ENCODE measurements at places on chromosomes 11 and 22. TPM values are rescaled to one million over a fixed set of nuclear protein-coding genes. Genes with fewer than 3 reads are reported as not detected.
A peak's percentile ranks its signal among the peaks of the same experiment; 100 is the strongest.

DNA sequence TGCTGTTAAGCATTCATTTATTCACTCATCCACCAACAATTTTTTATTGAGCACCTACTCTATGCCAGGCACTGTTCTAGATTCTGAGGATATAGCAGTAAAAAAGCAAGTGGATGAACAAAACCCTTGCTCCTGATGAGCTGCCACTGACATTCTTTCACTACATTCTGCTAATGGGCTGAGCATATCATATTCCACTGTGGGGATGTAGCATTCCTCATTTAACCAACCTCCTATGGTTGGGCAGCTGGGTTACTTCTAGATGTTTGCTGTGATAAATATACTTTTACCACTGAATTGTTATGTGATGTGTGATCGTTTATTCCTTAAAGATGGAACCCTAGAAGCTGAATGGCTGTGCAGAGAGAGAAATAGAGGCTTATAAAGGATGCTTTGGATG is 176.9 kb downstream of the MN1 start:
- no peaks in the 10 kb centered on the region for H3K27me3 ChIP-seq
- H3K36me3 ChIP-seq: no peaks in the 10 kb centered on the region
- no peak for DNase-seq
- H3K27ac ChIP-seq: no peak overlapping the region

GRCh38 chr22:23394525-23395326 is 185.4 kb downstream of the IGLL1 start:
- DNase-seq: no peak
- H3K36me3 ChIP-seq: no peaks in the 10 kb centered on the region
- H3K27ac ChIP-seq: no peak overlapping the region

DNA sequence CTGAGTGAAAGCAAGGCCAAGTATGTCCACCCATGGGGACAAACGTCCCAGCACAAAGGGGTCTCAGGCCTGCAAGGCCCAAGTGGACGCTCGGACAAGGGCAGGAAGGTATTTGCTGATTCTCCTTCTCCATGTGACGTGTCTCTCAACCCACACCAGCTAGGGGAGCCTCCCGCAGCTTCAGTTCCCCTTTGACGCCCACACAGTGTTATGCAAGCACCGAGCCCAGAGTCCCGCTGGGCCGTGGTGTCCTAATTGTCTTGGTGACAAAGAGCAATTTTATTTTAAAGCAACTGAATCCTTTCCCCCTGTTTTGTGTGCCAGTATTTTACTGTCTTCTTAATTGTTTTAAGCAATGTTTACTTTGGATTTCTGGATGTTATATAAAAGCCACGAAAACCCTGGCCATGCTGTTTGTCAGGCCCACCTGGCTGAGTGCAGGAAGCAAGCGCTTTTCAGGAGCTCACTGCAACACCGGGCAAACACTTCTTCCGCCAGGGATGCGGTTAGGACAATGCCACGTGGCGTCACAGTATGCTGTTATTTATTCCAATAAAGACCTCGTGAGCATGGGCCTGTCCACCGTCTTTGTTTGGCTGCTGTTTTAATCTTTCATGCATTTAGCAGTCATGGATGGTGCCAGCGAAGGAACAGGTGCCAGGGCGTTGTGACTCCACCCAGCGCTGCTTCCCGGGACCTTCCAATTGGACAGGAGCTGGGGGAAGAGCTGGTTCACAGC is 8.2 kb upstream of the PARVG start:
- H3K27me3 ChIP-seq: no peaks in the 10 kb centered on the region
- H3K4me3 ChIP-seq: no peak overlapping the region
- no peaks in the 10 kb centered on the region for H3K36me3 ChIP-seq
- DNase-seq: no peak

DNA sequence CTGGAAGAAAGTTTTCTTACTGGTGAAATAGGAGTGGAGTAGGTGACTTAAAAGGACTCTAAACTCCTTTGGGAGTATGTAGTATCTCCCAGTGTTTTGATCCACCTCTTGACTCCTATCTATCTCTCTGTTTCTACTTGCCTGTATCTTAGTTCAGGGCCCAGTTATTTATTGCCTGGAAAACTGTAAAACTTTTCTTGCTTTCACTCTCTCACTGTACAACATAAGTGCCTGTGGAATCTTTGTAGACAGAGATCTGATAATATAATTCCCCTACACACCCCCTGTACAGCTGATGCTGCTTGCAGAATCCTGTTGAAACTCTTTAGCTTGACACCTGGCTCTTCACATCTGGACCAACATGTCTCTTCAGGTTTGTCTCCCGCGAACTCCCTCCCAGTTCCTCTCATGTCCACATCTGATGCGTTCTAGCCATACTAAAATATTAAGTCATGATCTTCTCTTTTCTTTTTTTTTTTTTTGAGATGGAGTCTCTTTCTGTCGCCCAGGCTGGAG is 26.5 kb upstream of the SESN3 start:
- no peak overlapping the region for H3K27ac ChIP-seq
- H3K4me3 ChIP-seq: no peak overlapping the region
- DNase-seq: no peak
- H3K27me3 ChIP-seq: no peaks in the 10 kb centered on the region
- no peaks in the 10 kb centered on the region for H3K36me3 ChIP-seq
- peaks cover 31% of the 10 kb centered on the region for H3K4me1 ChIP-seq

DNA sequence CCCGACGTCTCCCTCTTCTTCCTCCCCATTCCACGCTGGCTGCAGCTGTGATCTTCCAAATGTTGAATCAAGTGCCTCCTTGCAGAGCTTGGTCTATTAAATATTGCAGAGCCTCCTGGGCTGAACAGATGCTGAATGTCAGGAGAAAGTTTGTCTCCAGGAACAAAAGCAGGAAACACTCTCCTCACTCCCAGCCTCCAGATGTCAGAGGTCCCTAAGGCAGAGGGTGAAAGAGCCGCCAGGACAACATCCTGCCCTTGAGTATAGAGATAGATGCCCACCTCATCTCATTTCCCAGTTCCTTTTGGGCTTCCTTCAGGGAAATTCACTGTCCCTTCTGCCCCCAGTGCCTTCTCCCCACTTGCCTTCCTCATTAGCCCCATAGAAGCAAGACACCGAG is 40.8 kb upstream of the IGSF9B start:
- peaks cover 6% of the 10 kb centered on the region for H3K27me3 ChIP-seq
- no peak overlapping the region for H3K27ac ChIP-seq
- peaks cover 2% of the 10 kb centered on the region for H3K4me1 ChIP-seq
- DNase-seq: no peak
- H3K4me3 ChIP-seq: no peak overlapping the region
- no peaks in the 10 kb centered on the region for H3K36me3 ChIP-seq

- no peak for DNase-seq
- H3K27me3 ChIP-seq: no peaks in the 10 kb centered on the region
- H3K4me1 ChIP-seq: peaks cover 30% of the 10 kb centered on the region
- H3K4me3 ChIP-seq: peak overlapping the region; percentile 94
- H3K27ac ChIP-seq: peak overlapping the region; percentile 98
These were observed 599 bp downstream of the TIMM10B start for GRCh38 chr11:6481924-6482275.

GRCh38 chr11:66281001-66281400 is 3.0 kb downstream of the CNIH2 start:
- DNase-seq: no peak
- H3K36me3 ChIP-seq: peaks cover 8% of the 10 kb centered on the region
- no peak overlapping the region for H3K27ac ChIP-seq
- H3K4me1 ChIP-seq: peaks cover 23% of the 10 kb centered on the region
- no peak overlapping the region for H3K4me3 ChIP-seq

The PPFIBP2 gene
- total RNA-seq: 1.6 TPM
